Activated naive CD4-positive, alpha-beta T cell treated with anti-CD3 and anti-CD28 coated beads, Interleukin-2, amount 10 ng/mL, durations not matched to agents 5 hours and 36 hours (primary cell): ENCODE measurements at places on chromosomes 2 and 18. TPM values are rescaled to one million over a fixed set of nuclear protein-coding genes. Genes with fewer than 3 reads are reported as not detected.

The RAB17 gene
- total RNA-seq, result not detected

The ASXL3 gene
- not detected for total RNA-seq

The ACTR3 gene
- total RNA-seq, result 519 TPM

The WNT10A gene
- total RNA-seq, result 0.10 TPM

The CCDC141 gene
- 13.0 TPM for total RNA-seq

The OTOS gene
- not detected for total RNA-seq

The SNED1 gene
- total RNA-seq, result 15.2 TPM

The RRM2 gene
- 332 TPM for total RNA-seq

The SERPINB4 gene
- not detected for total RNA-seq

The DTNB gene
- 28.9 TPM for total RNA-seq

The NAB1 gene
- total RNA-seq, result 21.1 TPM

The CLEC4F gene
- total RNA-seq, result not detected

The TRIM54 gene
- total RNA-seq, result 0.12 TPM

The KIF5C gene
- total RNA-seq, result 2.9 TPM

The UGT1A5 gene
- not detected for total RNA-seq

The B4GALT6 gene
- total RNA-seq, result 0.86 TPM

The SETBP1 gene
- total RNA-seq, result 3.1 TPM

The NPAS2 gene
- total RNA-seq, result 10.2 TPM
